ENCODE measurements at places on chromosomes 4 and X.

DNA sequence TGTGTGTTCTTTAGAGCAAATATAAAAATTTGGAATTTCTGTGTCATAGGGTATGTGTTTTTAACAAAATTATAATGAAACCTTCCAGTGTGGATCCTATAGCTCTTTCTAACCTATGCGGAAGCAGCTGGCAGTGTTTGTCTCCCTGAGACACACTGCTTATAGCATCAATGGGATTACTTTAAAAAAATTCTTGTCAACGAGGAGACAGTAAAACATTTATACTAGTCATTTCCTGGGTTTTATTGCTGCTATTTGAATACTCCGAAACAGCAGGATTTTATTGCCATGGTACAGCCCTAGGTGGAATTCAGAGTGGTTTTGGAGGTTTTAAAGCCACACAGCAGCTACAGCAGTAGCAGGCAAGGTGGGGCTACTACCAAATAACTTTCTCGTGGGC lies 145.1 kb upstream of the IL1RAPL2 start:
- no peak for DNase-seq

- DNase-seq = no peak
Measured at GRCh38 chrX:29724316-29724715, 491.0 kb upstream of the MAGEB2 start.

- no peak for DNase-seq
Measured at GRCh38 chr4:185192059-185192458, 11.7 kb downstream of the CFAP97 start.

DNA sequence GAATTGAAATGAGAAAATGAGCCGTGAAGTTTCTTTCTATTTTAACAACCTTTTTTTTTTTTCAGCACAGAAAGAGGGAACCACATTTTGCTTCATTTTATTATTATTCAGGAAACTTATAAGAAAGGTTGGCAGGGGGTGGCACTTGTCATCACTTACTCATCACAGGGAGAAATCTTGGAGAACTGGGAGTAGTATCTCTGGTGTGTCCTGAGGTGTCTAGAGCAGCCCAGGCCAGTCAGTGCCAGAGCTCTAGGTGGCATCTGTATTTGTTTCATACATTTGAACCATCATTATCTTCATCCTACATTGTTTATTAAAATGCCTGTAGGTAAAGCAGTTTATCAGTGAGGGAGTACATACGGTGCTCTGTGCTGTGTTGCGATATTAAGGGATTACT lies 43.8 kb upstream of the ARHGAP24 start:
- peak; percentile 12 for DNase-seq
